Nasal cavity respiratory epithelium epithelial cell of viscerocranial mucosa (primary cell): ENCODE measurements at places on chromosomes 7 and 10. TPM values are rescaled to one million over a fixed set of nuclear protein-coding genes. Genes with fewer than 3 reads are reported as not detected.

The SPACDR gene
- total RNA-seq = 0.34 and 0.43 TPM in 2 replicates

The MGAM2 gene
- total RNA-seq = 0.21 TPM in 1 of 2 replicates, not detected in the other

The SORCS3 gene
- not detected in 2 replicates for total RNA-seq

The NAT16 gene
- not detected in 2 replicates for total RNA-seq

The SUN1 gene
- total RNA-seq = 127 and 239 TPM in 2 replicates

The TMEM270 gene
- total RNA-seq = not detected in 2 replicates

The BMPER gene
- under 0.01 and 0.14 TPM in 2 replicates for total RNA-seq

The DRGX gene
- not detected in 2 replicates for total RNA-seq

The LBX1 gene
- not detected in 2 replicates for total RNA-seq

The SPAM1 gene
- not detected in 2 replicates for total RNA-seq

The UCMA gene
- not detected in 2 replicates for total RNA-seq

The TMEM236 gene
- total RNA-seq = under 0.01 and 0.07 TPM in 2 replicates

The ARHGAP22 gene
- total RNA-seq = 4.4 and 9.5 TPM in 2 replicates

The LIPN gene
- total RNA-seq = 5.8 TPM in 1 of 2 replicates, not detected in the other

The EN2 gene
- under 0.01 and 0.07 TPM in 2 replicates for total RNA-seq

The SPDYE1 gene
- not detected in 2 replicates for total RNA-seq

The DYNC1I1 gene
- total RNA-seq = 0.21 TPM in 1 of 2 replicates, not detected in the other

The VWC2 gene
- not detected in 2 replicates for total RNA-seq

The ANXA8 gene
- 37.3 and 267 TPM in 2 replicates for total RNA-seq

The GRID1 gene
- 0.21 TPM in 1 of 2 replicates, not detected in the other for total RNA-seq

The CRYGN gene
- 0.14 TPM in 1 of 2 replicates, not detected in the other for total RNA-seq

The RBP3 gene
- not detected in 2 replicates for total RNA-seq

The ERLIN1 gene
- total RNA-seq = 83.9 and 89.9 TPM in 2 replicates

The NPFFR1 gene
- total RNA-seq = not detected in 2 replicates

The OGDH gene
- 73.8 and 145 TPM in 2 replicates for total RNA-seq

The HSPA12A gene
- total RNA-seq = 2.7 and 9.1 TPM in 2 replicates

The ADRA2A gene
- not detected in 2 replicates for total RNA-seq

The GPNMB gene
- 83.7 and 1,859 TPM in 2 replicates for total RNA-seq

The EIF5AL1 gene
- 0.28 and 0.34 TPM in 2 replicates for total RNA-seq

The SDK1 gene
- total RNA-seq = 0.34 and 4.2 TPM in 2 replicates

The LIPF gene
- not detected in 2 replicates for total RNA-seq

The ZNF277 gene
- total RNA-seq = 43.2 and 46.8 TPM in 2 replicates

The GHRHR gene
- not detected in 2 replicates for total RNA-seq

The OR6V1 gene
- total RNA-seq = not detected in 2 replicates

The WAC gene
- total RNA-seq = 62.9 and 105 TPM in 2 replicates

The NKX2-3 gene
- not detected in 2 replicates for total RNA-seq

The MYPN gene
- total RNA-seq = under 0.01 TPM in 1 of 2 replicates, not detected in the other

The UBTD1 gene
- total RNA-seq = 13.0 and 18.2 TPM in 2 replicates

The RNF32 gene
- total RNA-seq = 1.1 and 2.1 TPM in 2 replicates

The MNX1 gene
- not detected in 2 replicates for total RNA-seq

The ZNF33B gene
- total RNA-seq = 17.8 and 20.4 TPM in 2 replicates

The TMEM139 gene
- 4.8 and 8.3 TPM in 2 replicates for total RNA-seq

The GTF2IRD2 gene
- total RNA-seq = 2.4 and 3.4 TPM in 2 replicates

The CREM gene
- 22.8 and 30.8 TPM in 2 replicates for total RNA-seq

The LRRD1 gene
- total RNA-seq = under 0.01 and 0.14 TPM in 2 replicates

The CAV2 gene
- total RNA-seq = 147 and 188 TPM in 2 replicates

The GRM3 gene
- not detected in 2 replicates for total RNA-seq

The PLEKHS1 gene
- 0.28 TPM in 1 of 2 replicates, not detected in the other for total RNA-seq

The FAM237B gene
- not detected in 2 replicates for total RNA-seq

The SPDYE11 gene
- not detected in 2 replicates for total RNA-seq

The PCLO gene
- 3.1 and 6.6 TPM in 2 replicates for total RNA-seq
